ENCODE measurements at places on chromosomes 4 and X. TPM values are rescaled to one million over a fixed set of nuclear protein-coding genes. Genes with fewer than 3 reads are reported as not detected.
A peak's percentile ranks its signal among the peaks of the same experiment; 100 is the strongest.

The TMEM255A gene
- 0.30 TPM for polyA plus RNA-seq

The IL2 gene
- polyA plus RNA-seq, result not detected

The UCP1 gene
- not detected for polyA plus RNA-seq

DNA sequence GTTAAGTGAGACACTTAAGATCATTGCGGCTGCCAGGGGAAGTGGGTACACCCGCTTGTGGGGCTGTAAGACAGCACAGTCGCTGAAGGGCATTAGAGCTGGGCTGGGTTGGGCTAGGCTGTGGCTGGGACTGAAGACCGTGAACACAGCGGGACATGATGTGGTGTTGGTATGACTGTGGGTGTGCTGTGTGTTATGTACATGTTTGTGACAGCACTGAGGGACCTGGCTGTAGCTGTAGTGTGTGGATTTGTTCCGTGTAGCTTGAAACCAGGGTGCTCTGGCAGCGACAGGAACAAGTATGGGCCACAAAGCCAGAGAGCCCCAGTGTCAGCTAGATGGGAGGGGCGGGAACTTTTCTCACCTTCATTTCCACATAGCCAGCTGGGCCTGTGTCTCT, 82.1 kb downstream of the NHSL2 start:
- no peak for DNase-seq

- DNase-seq, result no peak
Observed at GRCh38 chrX:70488856-70489255, 44.2 kb downstream of the DLG3 start.

The MTNR1A gene
- polyA plus RNA-seq, result 1.5 TPM

DNA sequence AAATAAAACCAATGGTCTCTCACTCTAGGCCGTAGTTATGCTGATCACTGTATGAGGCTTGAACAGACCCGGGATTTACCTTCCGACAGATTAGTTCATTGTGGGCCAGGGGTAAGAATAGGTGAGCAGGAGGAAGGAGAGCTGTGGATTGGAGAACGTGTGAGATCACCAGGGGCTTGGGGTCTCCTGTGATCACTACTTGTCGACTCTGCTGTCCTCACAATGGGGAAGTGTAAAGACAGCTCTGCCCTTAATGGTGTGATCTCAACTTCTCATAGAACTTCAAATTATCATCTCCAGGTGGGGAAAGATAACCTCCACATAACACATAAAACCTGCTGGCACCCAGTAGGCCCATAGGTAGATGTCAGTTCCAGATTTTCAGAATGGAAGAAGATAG, 56.2 kb upstream of the RPS6KA3 start:
- no peak for DNase-seq

The NMU gene
- 10.4 TPM for polyA plus RNA-seq

DNA sequence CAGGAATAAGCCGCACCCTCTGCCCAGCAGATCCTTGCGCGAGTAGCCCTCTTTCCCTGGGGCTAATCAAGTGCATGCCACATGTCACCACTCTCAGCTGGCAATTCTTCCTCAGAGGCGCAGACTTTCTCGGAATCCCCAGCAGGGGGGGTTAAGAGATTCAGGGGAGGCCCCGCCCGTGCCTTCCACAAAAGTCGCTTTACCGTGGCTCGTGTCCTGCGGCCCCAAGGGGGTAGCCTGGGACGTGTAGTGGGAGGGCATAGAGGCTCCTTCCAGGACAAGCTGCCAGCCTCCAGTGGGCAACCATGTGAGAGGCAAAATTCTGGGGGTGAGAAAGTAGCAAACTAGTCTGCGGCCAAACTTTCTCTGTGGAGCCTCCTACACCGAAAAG, 652 bp downstream of the SRPX start:
- peak; percentile 36 for DNase-seq

DNA sequence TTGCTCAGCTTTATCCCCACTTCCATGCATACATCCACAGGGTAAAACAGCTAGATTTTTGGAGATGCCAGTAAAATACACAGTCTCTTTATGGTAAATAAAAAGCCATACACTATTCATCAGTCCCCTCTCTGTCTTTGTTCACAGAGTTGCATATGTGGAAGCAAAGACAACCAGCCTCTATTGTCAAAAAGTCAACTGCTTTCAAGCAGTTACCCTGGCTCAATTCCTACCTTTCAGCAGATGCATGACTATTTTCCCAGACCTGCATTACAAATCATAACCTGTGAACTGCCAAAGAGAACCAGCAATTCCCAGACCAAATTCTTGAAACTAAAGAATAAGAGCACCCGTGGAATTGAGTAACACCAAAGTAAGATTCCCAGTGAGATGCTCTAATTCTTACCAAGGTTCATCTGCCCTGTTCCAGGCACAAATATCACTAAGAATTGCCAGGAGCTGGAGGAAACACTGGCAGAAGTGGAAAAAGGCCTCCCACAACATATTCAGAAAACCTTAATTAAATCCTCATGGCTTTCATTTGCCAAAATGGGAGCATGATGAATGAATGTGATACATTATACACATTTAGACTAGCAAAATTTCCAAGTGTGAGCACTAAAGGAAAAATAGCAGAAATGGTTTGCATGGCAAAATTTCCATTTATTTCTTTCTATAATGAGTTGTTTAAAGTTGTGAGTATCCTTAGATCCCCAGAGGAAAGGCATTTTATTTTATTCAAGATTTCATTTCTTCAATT, 391.2 kb upstream of the ADGRL3 start:
- DNase-seq, result no peak

The SULT1E1 gene
- polyA plus RNA-seq, result 455 TPM

The CACNA1F gene
- 0.22 TPM for polyA plus RNA-seq

The UXT gene
- 113 TPM for polyA plus RNA-seq

The PIM2 gene
- polyA plus RNA-seq, result 6.5 TPM

DNA sequence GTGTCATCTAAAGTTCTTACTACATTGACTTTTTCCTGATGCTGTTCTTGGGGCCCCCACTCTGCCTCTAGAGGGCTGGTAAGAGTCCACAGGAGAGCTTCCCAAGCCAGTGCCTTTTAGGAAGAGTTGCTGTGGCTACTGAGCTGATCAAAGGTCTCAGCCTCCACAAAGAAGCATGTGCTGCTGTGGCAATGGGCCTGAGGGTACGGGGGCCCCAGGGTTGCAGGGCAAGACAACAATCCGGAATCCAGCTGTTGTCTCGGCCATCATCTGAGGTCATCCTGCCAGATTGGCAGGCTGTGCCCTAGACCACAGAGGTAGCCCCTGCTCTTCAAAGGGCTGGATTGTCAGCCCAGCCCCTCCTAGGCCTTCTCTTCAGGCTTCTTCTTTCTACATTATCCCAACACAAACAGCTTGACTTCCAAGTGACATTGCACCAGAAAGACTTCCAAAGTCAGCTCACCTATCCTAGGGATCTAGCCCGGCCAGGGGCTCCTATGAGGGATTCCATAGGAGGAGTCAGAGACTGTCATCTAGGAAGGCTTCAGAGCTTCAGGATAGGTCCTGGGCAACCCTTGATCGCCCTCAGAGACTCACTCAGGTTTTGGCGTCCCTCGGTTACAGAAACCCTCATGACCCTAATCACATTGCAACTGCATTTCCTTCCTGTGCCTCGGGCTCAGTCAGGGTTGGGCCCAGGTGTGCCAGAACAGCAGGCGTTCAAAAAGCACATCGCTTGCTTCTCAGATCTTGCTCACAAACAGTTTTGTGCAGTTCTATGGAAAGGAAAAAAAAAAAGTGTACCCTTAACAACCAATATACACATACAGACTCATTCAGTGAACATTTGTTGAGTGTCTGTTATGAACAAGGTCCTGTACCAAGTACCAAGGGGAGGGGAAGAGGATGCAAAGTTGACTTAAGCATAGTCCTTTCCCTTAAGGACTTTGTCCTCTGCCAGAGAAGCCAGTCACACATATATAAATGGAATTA, 27.8 kb downstream of the SLC25A5 start:
- no peak for DNase-seq

DNA sequence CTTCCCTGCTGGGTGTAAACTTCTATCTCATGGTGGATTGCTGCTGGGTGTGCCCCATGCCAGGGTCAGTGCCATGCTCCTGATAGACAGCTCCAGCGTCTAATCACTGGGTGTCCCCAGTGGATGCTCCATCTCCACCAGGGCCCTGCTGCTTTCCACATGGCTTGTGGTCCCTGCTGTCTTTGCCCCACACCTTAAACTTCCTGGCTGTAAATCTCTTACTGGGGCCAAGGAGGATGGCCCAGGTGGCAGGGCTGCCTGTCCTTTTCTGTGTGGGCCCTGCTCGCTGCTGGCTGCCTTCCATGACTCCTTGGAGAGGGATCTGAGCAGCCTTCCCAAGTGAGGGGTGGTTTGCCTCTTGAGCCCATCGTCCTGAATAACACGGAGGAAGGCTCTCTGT, 51.8 kb downstream of the RGS12 start:
- no peak for DNase-seq

The NXF2 gene
- polyA plus RNA-seq, result 0.24 TPM

The CNGA1 gene
- polyA plus RNA-seq, result 4.7 TPM

DNA sequence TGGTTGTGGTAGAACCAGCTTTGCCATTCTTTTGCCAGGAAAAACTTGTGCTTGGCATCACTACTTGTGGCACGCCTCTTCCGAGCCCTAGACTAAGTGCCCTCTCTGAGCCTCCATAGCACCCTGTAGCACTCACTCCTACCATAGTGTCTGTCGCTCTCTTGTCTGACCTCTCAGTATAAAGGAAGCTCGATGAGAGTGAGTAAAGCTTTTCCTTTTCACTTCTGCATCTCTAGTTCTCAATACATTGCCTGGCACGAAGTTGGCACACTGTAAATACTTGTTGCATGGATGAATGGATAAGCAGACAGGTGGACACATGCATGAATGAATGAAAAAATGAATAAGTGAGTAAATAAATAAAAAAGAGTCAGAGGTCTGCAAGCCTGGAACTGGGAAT, 48.3 kb downstream of the TLR10 start:
- no peak for DNase-seq

- DNase-seq, result no peak
Observed at GRCh38 chrX:12758291-12758690, 32.9 kb upstream of the PRPS2 start.

- peak; percentile 71 for DNase-seq
Observed at GRCh38 chrX:17024886-17025285, 78.4 kb downstream of the REPS2 start.

DNA sequence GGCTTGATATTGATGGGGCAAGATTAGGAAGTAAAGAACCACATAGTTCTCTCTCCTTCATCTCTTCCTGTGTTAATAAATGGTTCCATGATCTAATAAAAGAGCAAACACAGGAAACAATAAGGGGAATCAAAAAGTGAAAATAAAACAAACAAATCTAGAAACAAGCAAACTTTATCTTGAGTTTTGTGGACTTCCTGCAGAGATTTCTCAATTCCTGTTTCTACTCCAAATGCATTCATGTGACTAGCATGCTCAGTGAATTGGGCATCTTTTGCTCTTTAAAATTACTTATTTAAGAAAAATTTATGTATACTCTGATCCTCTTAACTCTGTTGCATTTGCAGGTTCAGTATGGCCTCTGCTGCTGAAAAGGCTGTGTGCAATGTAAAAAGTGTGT, 682.0 kb downstream of the KCTD8 start:
- DNase-seq, result no peak

The STBD1 gene
- 1.7 TPM for polyA plus RNA-seq

DNA sequence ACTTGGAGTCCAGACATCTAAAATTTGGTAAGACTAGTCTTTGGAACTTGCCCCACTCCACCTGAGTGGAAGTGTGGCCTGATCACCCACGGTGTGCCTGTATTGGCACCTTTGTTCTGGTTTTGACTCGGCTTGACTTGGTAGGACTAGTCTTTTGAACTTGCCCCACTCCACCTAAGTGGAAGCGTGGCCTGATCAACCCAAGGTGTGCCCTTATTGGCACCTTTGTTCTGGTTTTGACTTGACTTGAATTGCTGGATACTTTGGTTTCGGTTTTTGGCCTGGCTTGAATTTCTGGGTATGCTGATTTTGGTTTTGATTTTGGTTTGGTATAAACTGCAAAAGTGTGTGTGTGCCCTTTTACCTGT, 44.7 kb upstream of the UGT2B7 start:
- no peak for DNase-seq

The CT45A5 gene
- polyA plus RNA-seq, result not detected

DNA sequence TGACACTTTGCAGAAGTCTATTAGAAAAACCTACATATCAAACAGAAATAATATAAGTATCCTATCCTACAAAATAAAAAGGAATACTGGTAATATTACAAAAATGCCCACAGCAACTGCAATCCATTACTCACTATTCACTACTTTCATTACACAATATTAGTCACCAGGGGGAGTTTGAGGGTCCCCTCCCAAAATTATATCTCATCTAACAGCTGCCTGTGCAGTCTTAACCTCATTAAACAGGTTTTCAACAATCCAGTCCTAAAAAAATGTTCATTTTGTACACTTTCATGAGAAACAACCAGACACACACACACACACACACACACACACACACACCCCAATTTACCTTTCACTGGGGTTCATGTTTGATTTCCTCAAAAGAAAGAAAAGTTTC, 2.9 kb downstream of the CLOCK start:
- no peak for DNase-seq

DNA sequence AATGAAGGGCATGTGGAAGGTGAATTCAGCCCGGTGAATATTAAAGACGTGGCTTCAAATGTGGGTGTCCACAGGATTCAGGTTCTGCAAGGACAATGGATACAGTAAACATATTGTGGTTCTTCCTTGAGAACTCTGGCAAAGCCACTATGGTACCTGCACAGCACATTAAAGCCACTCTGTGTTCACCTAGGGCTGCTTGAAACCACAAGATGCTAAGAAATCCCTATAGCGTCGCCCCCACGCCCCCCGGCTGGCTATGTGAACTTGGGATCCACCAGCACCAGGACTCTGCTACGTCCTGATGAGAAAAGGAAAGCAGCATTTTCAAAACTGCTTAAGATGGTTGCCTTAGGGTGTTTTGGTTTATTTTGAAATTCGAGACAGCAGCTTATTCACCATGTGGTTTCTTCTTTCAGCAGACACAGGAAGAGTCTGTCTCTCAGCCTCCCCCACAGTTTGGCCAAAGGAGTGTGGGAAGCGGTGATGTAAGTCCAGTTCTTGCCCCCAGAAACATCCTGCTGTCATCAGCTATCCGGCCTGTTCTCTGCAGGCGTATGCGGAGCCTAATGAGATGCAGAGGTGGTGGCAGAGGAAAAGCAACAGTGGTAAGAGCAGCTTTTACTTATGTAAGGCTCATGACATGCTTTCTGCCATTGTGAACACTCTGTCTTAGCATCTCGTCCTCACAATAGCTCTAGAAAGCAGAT, 111.5 kb downstream of the AFAP1 start:
- DNase-seq, result peak; percentile 91

The GUCY1A1 gene
- polyA plus RNA-seq, result 84.8 TPM

DNA sequence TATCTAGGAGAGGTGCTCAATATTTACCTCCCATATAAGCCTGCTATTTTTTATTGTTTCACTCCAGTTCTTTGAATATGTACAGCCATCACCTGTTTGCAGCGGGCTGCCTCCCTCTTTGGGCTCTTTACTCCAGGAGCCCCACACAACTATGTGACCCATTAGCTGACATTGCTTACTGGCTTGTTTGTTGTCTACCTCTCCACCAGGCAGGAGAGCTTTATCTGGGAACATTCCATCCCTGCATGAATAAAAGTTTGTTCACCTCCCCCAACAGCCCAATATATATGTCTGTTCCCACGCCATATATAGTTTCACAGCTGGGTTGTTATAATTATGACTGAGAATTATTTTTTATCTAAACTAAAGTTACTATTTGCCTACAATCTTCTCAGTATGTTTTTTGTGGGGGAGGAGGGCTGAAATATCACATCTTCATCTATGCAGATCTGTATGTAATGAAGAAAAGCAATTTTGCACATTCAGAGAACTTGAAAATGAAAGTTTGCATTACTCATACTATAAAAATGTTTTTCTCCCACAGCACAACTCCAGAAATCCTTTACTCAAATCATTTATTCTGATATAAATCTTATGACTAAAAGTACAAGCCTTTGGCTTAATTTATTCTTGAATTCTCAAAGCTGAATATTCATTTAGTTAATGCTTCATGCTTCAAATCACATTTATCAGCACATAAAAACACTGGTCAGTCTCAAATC, 61.2 kb upstream of the DAPP1 start:
- no peak for DNase-seq

Data from renal pelvis (tissue), 12 donors.